HFFc6 (cell line): ENCODE measurements at places on chromosomes 6 and 20.

GRCh38 chr20:45254383-45255262 lies at the start of gene SLPI:
Gene SLPI (minus strand): TSS chr20:45254564. CDS start chr20:45254543, 21 bp downstream.
- no peak for DNase-seq

DNA sequence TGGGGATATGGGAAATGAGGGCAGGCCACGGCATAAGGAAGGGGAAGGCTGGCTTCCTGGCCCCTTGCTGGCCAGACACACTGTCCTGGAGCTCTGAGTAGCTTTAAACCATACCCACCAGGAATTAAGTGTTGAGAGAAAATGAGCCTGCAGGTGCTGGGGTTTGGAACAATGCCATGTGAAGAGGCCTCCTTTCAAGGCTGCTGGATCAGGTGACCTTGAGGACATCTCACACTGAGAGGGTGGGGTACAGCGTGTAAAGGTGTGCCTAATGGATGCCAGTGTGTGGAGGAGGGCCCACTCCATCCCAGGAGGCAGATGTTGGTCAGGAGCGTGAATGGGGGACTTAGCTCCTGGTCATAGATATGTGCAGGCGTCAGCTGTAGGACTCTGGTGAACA lies 74.8 kb upstream of the MLN start:
- no peak for DNase-seq

DNA sequence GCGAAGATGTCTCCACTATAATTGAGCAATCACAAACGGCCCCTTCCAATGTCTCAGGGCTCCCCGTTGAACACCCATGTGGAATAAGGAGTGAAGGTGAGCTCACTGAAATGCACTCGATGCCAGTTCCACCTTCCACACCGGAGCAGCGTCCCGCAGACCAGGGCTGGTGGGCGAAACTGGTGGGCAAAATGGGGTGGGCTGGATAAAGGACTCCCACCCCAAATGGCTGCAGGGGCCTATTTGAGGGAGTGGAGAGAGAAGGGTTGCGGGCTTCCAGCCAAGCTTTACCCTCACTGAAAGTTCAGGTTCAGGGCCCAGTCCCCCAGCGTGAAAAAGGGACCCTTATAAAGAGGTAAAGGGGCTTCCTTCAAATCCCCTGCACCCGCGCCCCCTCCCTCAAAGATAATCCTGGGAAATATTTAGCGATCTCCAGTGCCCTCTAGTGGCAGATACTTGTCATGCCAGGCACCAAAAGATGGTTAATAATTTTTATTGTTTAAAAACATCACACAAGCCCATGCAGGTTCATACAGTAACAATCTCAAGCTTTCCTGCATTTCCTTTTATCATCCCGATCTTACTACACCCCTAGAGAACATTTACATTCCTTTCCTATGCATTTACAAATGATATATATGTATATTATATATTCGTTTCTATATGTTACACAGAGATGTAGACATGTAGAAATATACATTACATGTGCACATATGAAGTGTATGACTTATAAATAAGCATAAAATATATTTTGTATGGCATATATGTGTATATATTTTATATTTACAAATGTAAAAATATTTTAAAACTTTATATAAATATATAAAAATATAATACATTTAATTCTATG lies 58.2 kb upstream of the NKX2-2 start:
- DNase-seq: no peak

DNA sequence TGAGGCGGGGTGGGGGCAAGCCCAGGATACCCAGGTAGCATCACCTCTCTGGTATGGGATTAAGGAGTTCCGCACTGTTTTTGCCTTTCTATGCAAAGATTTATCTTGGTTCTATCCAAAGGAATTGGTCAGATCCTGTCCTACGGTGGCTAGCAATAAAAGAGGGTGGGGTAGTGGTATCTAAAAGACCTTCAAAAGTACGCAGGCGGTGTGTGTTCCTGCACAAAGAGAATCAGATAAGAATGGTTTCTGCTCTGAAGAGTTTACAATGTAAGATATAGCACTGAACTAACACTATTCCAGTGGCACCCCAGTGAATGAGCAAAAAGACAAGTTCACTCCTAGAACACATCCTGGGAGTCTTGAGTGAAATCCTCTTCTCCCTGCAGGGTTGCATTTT lies 6.3 kb downstream of the MRPS18A start:
- no peak for DNase-seq

DNA sequence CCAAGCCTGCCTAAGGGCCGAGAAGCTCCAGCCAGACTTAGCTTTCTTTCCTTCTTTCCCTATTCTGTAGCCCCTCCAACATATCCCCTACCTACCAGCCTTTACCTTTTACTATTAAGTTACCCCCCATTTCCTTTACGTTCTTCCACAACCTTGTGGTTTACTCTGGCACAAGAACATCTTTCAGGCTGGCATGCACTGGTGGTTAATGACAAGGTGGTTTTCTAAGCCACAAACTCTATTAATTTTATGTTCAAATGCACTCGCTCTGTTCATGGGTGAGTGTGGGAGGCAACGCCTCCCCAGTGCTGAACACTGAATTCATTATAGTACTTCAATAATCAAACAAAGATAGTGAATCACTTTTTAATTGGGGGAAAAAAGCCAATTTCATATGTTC lies 64.4 kb downstream of the TRERF1 start:
- no peak for DNase-seq

- DNase-seq: no peak
Observed at GRCh38 chr6:169622618-169623017, 79.2 kb downstream of the WDR27 start.

- peak; percentile 76 for DNase-seq
Observed at GRCh38 chr6:136069119-136069518, 181.0 kb downstream of the MTFR2 start.

DNA sequence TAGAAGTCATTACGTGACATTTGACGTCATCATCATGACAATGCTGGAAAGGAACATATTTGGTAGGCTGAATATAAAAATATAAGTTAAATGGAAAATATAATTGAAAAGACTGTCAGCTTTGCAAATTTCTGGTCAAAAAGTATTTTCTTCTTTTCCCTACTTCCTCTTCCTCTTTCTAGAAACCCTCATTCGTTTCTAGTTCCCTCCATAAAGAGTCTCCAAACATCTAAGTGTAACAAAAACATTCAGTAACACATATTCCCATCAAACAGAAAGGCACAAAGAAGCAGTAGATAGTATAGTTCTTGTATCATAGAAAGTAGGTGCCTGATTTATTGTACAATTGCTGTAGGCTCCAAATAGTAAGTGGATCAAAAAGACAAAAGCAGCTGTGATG lies 150.8 kb upstream of the FAM83B start:
- DNase-seq: no peak

- no peak for DNase-seq
Observed at GRCh38 chr6:49787176-49787575, at the start of gene PGK2. Gene PGK2 (minus strand): TSS chr6:49787285. CDS start chr6:49787187, 98 bp downstream.

DNA sequence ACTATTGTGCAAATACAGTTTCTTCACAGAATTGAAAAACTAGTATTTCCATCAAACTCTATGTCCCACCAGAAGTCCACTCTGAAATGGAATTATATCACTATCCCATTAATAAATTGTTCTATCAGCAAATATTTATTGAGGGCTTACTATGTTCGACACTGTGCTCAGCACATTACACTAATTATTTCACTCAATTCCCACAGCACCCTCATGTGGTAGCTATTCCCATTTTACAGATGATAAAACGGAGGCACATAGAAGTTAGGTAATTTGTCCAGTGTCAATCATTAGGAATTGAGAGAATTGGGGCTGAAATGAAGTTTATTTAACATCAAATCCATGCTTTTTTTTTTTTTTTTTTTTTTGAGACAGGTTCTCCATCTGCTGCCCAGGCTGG lies 52.5 kb downstream of the MKKS start:
- DNase-seq: no peak

GRCh38 chr6:154169193-154169847 lies 130.3 kb downstream of the OPRM1 start:
- DNase-seq: no peak

GRCh38 chr6:155014670-155015300 lies 19.7 kb downstream of the TIAM2 start:
- DNase-seq: peak; percentile 62

- DNase-seq: no peak
Observed at GRCh38 chr6:118710616-118711015, 59.2 kb upstream of the CEP85L start.

DNA sequence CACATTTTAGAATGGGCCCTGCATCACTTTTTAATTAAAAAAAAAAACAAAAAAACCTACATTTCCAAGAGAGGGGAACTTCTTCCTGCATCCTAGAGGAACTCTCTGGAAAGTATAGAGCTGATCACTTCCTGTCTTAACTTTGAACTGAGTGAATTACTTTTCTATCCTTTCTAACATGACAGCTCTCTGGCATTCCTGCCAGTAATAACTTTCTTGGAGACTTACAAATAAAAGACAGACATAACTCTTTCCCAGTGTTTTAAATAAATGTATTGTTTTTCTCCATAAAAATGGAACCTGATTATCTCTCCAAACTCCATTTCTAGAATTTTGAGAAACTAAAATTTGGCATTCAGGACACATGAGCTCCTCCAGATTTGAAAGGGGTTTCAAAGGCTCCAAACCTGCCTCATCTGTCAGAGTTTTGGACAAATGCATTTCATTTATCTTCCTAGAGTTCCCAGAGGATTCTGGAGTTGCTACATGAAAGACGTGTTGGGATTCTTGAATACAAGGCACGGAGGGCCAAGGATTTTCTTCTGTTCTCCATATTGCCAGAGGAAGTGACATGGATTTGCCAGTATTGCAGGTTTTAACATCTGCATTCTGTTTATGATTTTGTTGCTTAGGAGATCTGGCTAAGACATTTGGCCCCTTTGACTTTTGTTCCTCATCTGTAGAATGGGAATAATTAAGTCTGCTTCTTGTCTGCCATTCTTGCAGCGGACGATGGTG lies 2.0 kb upstream of the SMOC2 start:
- no peak for DNase-seq

GRCh38 chr6:117264692-117265409 lies 507 bp upstream of the VGLL2 start:
- no peak for DNase-seq

DNA sequence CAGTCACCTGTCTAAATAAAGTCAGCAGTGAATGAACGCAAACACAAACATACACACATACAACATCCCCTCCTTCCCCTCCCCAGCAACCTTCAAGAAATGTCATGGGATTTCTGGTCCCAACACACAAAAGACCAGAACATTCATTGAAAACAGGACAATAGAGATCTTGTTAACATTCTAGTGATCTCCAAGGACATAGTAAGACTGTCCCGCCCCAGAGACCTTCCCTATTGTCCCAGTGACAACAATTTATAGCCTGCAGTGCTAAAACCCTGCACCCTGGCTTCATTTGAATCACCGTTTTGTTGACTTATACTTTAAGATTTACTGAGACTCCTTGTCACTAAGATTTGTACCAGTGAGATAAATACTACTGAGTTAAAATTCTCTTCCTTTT lies 143.9 kb upstream of the NOX3 start:
- no peak for DNase-seq

- DNase-seq: no peak
Observed at GRCh38 chr6:31132806-31133205, 6.1 kb downstream of the PSORS1C2 start.
